A549 treated with RU486 at 1 μM for 4 hours (cell line): ENCODE measurements at places on chromosomes 11 and 22. TPM values are rescaled to one million over a fixed set of nuclear protein-coding genes. Genes with fewer than 3 reads are reported as not detected.

PEX16 gene
- 14.1 to 20.3 TPM (median 19.9 TPM) in 5 replicates for total RNA-seq

HORMAD2 gene
- total RNA-seq: not detected in 5 replicates

SCO2 gene
- total RNA-seq: 4.4 to 8.2 TPM (median 6.7 TPM) in 5 replicates

NLRP14 gene
- not detected in 5 replicates for total RNA-seq

CLDN5 gene
- total RNA-seq: not detected in 5 replicates

INPP5J gene
- total RNA-seq: 0.51 to 0.77 TPM (median 0.65 TPM) in 5 replicates
